Stimulated activated CD4-positive, alpha-beta T cell treated with anti-CD3 and anti-CD28 coated beads, Interleukin-1b, Interleukin-23, amount 100 ng/mL, for 1 hour (primary cell): ENCODE measurements at places on chromosomes 11 and 22.

GRCh38 chr11:10302744-10303557 lies 1.9 kb upstream of the ADM start:
- DNase-seq: no peak

GRCh38 chr11:57444362-57445121 lies 15.8 kb upstream of the RTN4RL2 start:
- no peak for DNase-seq

DNA sequence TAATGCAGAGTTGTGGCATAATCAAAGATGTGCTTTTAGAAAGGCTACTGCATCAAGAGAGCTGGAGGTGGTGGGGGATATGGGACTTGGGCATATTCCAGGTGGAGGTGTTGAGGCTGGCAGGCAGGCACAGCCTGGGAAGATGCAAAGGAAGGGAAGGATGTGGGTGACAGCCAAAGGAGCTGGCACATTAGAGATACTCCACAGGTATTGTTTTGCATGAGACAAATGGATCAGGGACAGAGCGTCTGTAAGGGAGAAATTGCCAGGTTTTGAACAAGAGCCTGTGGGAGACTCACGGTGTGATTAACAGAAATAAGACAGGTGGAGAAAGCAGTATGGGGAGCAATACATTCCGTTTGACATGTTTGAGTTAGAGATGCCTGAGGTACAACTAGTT lies 263.7 kb downstream of the NELL1 start:
- no peak for DNase-seq

GRCh38 chr11:71269603-71270511 lies 17.5 kb upstream of the SHANK2 start:
- DNase-seq: no peak

DNA sequence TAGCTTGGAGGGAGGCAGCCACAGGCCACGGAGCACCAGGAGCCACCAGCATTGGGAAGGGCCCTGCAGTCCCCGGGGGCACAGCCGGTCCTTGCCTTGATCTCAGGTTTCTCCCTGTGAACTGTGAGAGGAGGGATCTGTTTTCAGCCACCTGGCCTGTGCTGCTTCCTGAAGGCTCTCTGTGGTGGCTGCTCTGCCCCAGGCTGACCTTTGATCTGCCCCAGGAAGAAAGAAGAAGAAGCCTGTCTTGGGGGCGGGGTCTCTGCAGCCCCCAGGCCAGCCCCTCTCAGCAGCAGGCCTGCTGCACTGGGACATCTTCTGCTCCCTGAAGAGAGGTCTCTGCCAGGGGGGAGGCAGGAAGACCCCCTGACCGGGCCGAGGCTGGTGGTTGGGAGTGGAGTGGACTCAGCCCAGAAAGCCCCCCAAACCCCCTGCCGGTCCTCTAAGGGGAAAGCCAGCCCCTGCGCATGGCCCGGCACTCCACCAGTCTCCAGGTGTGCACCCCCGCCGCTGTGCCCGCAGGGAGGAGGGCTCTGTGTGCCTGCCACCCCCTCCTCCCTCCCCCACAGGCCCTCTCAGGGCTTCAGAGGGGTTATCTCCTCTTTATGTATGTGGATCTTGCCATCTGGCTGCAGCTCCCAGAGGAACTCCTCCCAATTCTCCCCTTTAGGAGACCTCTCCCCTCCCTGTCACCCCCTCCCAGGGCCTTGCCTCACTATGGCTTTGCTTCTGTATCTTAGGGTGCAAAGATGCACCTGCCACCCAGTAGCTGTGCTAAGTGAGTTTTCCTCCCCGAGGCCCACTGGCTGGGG lies 675.3 kb downstream of the BRD1 start:
- DNase-seq: no peak

GRCh38 chr11:86514453-86514852 lies 139.8 kb downstream of the CCDC81 start:
- no peak for DNase-seq

GRCh38 chr22:37146507-37147180 lies 3.1 kb downstream of the IL2RB start:
- no peak for DNase-seq

DNA sequence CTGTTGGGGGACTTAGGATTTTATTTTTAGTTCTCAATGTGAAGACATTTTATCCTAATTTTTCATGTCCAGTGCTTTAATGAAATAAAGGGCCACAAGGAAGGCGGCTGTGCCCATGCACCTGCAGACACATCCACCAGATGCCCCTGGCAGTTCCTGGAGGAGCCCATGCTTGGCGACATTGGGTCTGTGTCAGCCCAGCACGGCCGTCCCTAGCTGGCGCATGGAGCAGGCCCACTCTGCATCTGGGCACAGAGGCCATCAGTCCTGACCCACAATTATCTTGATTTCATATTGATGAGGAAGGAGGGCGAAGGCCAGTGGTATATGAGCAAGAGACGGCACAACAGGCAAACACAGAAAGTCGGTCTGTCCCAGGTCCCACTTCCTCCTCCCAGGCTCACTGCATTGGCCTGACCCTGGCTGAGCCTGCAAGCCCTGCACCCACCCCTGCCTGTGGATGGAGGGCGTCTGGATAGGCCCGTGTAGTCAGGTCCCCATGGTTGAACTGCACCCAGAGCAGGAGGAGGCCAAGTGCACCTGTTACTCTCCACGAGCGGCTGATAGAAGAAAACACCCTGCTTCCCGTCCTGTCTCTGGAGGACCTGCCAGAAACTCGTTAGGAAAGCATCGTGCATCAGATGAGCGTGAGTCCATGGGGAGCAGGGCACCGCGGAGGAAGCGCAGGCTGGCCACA lies 296.9 kb downstream of the BRD1 start:
- DNase-seq: no peak

DNA sequence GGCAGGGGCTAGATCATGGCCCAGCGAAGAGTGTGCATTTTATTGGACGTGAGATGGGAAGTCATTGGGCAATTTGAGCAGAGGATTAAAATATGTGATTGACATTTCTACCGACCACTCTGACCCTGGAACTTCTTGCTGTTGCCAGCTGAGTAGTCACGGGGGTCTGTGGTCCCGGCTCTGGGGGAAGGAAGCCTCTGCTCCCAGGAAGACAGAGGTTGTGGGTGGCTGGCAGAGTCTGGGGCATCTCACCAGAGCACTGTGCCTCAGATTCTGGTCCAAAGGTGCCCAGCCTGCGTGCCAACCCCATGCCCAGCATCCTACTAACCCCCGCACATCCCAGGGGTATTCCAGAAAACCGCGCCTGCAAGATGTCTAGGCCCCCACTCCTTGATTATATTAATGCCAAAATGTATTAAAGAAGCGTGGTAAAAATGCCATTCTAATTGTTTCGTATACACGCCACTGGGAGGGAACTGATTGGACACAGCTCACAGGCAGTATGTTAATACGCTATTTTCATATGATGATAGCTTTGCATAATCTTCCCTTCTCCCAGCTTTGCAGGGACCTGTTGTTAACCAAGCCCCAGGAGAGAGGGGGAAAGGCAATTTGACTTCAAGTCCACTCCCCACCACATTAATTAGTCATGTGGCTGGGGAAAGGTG lies 25.3 kb upstream of the LMO1 start:
- DNase-seq: no peak

- DNase-seq: no peak
Observed at GRCh38 chr11:64475145-64475544, 115.9 kb upstream of the SLC22A12 start.

GRCh38 chr11:132346558-132347148 lies 976.2 kb downstream of the NTM start:
- no peak for DNase-seq

DNA sequence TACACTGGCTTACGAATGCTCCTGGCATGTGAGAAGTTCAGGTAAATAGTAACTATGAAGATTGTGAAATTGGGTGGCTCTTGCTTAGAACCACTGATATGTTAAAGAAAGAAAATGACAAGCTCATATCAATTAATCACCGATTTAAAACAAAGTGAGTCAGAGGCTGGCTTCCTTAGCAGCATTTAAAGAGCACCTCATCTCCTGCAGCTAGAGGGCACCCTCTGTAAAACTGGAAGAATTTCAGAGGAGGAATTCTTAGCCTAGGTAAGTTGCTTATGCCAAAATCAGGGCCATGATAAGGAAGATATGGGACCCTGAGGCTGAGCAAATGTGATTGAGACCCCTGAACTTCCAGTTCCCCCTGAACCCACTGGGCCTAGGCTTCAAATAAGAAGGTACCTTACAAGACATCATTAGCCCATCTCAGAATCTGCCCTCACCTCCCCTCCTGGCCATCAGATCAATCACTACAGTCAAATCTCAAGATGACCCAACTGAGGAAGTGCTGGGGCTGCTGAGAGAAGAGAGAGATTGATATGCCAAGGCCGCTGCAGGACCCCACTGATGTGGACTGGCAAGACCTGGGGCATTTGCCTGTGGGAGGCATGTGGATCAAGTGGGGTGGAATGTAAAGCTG lies 8.6 kb upstream of the CD3E start:
- no peak for DNase-seq

DNA sequence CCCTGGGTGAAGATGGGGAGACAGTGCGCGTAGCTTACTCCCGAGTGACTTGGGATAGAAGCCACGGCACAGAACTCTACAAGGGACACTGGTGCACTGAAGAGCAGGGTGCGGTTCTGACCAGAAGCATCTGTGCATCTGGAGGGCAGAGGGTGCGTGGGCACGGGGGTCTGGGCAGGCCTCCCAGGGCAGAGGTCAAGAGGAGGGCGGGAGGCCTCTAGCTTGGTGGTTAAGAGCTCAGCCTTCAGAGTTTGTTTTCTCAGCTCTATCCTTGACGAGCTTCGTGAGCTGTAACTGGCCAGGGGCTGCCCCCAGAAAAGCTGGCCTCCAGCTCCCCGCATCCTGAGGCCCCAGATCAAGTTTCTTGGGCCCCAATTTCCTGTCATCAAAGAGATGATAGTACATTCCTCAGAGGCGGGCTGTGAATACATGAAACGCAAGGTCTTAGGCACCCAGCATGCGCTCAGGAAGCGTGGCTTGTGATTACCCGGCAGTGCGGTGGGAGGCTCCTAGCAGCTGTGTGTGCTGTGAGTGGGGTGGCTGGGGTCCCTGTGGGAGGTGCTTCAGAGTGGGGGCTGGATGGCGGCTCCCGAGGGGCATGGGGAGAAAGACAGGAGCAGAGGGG lies 6.0 kb upstream of the BID start:
- DNase-seq: no peak

- no peak for DNase-seq
Observed at GRCh38 chr11:12724301-12725054, 50.3 kb downstream of the TEAD1 start.

GRCh38 chr22:39941601-39942000 lies 18.6 kb upstream of the TMA7B start:
- no peak for DNase-seq

DNA sequence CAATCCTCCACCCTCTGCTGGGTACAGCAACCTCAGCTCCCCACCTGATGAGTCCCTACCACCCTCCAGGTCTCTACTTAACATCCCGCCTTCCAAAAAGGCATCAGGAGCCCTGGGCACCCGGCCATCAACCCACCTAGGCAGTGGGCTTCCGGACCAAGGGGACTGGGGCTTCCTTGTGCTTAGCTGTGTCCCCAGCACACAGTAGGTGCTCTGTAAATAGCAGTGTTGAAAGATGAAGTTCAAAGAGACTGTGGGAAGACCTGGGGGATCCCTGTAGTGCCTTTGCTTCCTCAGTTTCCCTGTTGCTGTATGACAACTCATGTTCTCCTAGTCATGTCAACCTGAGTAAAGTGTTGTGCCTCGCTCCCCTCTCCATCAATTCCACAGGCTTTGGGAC lies 21.0 kb downstream of the VWCE start:
- no peak for DNase-seq

DNA sequence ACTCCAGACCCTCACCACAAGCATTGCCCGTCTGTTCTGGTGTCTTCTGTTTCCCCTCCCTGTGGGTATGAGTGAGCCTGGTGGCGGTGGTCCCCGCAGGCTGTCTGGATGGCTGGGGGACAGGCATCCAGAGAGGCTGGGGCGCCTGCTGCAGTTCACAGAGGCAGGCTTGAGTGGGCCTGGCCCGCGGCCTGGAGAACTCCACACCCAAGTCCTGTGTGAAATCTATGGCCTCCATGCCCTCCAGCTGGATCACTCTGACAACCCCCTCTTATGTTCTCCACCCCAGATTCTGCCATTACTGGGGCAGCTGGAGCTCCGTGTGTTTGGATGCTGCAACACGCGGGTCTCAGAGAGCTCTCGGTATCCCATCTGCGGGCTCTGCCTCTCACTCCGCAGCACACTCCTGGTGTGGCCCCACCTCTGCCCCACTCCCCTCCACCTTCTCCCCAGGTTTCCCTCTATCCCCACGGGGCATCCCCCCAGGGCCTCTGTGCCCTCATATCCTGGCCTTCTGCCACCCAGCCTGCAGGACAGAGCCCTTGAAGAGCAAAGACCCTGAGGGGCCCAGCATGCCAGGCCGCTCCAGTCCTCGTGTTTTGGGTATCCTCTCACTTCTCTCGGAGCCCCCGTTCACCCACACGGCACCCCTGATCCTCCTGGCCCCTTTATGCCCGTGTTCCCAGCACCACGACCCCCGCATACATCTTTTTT lies 31.3 kb downstream of the LRRC74B start:
- no peak for DNase-seq
